ENCODE measurements at places on chromosomes 1 and 21.
A peak's percentile ranks its signal among the peaks of the same experiment; 100 is the strongest.

- no peak for DNase-seq
These were observed 101.8 kb upstream of the LPGAT1 start for GRCh38 chr1:211932231-211932932.

DNA sequence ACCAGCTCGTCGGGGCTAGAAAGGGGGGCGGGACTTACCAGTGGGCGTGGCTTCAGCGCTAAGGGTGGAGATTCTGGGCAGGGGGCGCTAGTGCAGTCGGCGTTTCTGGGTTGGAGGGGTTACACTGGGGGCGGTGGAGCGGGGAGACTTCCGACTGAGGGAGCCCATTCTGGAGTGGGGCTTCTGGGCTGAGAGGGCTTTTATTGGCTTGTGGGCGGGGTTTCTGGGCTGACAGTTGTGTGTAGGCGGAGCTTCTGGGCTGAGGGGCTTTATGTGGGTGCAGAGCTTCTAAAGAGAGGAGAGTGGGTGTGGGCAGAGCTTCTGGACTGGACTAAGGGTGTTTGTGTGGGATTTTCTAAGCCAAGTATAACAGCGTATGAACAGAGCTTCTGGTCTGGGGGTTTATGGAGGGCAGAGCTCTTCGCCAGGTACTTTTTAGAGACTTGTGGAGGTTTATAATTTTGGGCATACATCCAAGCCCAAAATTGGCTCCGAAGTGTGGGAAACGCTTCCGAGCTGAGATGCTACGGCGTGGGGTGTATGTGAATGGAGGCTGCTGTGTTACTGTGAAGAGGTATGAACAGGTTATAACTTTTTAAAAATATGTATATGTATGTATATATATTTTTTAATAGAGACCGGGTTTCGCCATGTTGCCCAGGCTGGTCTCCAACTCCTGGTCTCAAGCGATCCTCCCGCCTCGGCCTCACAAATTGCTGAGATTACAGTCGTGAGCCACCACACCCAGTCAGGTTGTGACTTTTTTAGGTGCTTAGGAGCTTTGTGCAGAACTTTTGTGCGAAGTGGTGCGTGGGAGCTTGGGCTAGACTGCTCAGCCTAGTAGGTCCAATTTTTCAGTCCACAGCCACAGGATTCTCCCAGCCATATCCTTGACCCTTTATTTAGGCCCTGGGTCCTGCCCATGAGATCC lies 825 bp downstream of the TMEM39B start:
- DNase-seq = no peak

GRCh38 chr1:192807211-192808162 lies 1.4 kb upstream of the RGS2 start:
- DNase-seq = no peak

DNA sequence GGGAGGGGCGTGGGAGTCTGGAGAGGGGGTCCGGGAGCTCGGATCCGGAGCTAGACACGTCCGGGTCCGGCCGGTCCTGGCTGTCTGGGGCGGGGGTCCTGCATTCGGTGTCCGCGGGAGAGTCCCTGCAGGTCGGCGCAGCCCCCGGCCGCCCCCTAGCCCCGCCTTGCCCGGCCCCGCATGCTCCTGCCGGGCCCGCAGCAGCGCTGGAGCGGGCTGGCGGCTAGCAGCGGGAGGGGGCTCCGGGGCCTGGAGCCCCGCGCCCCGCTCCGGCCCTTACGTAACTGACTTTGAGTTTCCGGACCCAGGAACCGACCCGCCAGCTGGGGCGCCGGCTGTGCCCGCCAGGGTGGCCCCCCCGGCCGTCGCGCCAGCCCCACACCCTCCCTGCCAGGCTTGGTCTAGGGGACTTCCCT lies 26.9 kb upstream of the EPB41 start:
- no peak for DNase-seq

DNA sequence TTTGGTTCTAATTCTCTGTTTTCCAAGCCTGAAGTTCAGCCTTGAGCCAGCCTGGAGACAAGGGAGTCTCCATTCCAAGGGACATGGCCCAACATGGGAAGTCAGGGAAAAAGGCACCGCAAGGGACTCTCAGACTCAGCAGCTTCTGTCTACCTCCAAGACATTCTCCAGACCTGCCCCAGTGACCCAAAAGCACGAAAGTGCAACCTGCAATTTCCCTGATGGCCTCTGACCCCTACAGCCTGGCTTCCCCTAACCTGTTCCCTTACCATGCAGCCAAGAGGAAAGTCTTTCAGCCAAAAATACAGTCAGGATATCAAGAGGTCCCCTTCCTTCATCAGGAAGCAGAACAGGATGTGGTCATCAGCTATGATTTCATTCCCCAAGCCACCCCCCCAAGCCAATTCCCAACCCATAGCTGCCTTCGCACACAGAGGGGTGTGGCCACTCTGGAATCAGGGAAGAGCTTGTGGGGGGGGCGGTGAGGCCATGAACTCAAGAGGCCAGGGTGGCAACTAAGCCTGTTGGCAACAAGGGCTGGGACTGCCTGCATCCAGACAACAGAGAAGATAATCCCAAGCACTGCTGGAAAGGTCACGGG lies 59.2 kb downstream of the TIAM1 start:
- no peak for DNase-seq

DNA sequence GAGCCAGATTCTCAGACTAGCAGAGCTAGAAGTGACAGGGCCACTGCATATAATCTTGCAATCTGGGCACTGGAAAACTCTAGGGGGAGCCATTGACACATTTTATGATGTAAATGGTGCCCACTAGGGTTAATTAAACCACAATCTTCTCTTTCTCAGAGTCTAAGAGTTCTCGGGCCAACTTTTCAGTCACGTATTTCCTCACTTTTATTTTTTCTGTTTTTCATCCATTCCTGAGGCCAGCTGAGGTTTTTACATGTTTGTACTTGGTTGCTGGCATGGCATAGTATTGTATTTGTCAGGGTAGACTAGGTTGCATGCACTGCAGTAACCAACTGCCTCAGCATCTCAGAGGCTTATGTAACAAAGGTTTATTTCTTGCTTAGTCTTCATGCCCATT lies 138.2 kb downstream of the ZNF326 start:
- peak; percentile 17 for DNase-seq

GRCh38 chr1:46394872-46395465 lies 852 bp downstream of the FAAH start:
- DNase-seq = peak; percentile 29

GRCh38 chr1:240320659-240321058 lies 229.0 kb downstream of the FMN2 start:
- no peak for DNase-seq

GRCh38 chr1:170214117-170215032 lies 68.6 kb downstream of the NTMT2 start:
- no peak for DNase-seq

DNA sequence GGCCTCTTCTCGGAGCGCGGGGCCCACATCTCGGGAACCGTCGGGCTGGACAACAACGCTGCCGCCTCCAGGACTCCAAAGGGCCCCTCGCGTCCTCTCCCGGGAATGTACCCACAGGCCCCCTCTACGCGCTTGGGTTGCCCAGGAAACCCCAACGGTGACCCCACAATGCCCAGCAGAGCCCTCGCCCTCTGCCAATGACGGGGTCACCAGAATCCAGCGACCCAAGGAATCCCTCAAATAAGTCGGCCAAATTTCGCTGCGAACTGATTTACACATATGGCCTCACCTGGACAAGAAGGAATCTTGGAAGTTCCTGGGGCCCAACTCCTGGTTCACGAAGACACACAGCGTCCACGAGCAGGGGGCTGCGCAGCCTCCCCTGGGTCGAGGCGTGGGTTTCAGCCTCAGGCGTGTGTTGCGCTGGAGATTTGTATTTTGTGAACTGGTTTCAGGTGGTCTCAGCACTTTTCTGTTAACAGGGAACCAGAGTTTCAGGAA lies 78.1 kb downstream of the DESI2 start:
- DNase-seq = no peak

DNA sequence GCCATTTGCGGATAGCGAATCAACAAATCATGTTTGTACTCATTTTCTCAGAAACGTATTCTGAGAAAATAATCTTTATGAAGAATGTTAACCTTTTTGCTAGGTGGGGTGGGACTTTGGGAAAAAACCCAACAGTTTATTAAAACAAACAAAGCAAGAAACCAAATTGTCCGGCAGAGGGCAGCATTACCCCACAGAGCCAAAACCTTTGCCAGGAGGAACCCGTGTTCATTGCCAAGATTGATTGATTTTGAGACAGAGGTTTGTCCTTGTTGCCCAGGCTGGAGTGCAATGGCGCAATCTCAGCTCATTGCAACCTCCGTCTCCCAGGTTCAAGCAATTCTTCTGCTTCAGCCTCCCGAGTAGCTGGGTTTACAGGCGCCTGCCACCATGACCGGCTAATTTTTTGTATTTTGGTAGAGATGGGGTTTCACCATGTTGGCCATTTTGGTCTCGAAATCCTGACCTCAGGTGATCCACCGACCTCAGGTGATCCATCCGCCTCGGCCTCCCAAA lies 70.8 kb upstream of the RHOU start:
- DNase-seq = peak; percentile 47

GRCh38 chr1:50493710-50494109 lies 70.5 kb upstream of the DMRTA2 start:
- no peak for DNase-seq

DNA sequence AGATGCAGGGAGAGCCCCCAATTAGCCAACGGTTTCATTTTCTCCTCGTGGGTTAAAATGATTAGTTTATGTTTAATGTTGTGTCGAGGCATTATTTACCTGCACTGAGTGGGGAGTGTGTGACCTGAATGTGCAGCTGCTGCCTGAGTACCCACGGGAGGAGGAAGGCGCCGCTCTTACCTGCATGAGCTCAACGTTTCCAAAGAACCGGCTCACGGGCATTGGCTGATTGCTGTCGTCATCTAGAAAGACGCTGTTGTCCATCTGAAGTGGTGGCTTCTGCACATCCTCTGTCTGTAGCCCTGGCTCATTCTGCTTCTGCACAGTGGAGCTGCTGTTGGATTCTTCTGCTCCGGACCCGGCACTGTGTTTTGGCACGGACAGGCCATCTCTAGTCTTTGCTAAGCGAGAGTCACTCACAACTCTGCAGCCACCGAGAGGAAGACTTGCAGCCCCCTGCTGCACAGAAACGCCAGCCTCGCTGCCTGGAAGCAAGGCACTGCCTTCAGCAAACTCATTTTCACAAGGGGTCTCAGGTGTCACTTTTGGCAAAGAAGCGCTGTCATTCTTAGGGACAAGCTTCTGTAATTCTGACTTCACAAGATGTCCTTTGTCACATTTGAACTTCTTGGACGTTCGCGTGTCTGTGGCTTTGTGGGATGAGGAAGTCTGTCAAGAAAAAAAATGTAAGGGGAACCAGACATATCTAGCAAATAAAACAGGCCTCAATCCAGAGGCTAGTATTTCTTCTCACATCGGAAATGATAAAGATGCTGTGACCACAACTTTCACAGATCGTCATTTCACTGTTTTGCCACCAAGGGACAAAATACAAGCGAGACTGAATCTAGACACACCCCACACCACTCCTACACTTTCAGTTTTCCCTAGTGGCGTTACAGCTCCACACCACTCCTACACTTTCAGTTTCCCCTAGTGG lies 9.4 kb downstream of the C1orf174 start:
- no peak for DNase-seq

GRCh38 chr1:86704972-86705664 lies 742 bp downstream of the SH3GLB1 start:
- DNase-seq = peak; percentile 97

GRCh38 chr21:43318841-43319781 lies 107.8 kb downstream of the SIK1 start:
- DNase-seq = no peak

- no peak for DNase-seq
These were observed 120.5 kb upstream of the NGF start for GRCh38 chr1:115458426-115459114.

GRCh38 chr1:208291923-208292711 lies 47.9 kb upstream of the PLXNA2 start:
- DNase-seq = no peak

DNA sequence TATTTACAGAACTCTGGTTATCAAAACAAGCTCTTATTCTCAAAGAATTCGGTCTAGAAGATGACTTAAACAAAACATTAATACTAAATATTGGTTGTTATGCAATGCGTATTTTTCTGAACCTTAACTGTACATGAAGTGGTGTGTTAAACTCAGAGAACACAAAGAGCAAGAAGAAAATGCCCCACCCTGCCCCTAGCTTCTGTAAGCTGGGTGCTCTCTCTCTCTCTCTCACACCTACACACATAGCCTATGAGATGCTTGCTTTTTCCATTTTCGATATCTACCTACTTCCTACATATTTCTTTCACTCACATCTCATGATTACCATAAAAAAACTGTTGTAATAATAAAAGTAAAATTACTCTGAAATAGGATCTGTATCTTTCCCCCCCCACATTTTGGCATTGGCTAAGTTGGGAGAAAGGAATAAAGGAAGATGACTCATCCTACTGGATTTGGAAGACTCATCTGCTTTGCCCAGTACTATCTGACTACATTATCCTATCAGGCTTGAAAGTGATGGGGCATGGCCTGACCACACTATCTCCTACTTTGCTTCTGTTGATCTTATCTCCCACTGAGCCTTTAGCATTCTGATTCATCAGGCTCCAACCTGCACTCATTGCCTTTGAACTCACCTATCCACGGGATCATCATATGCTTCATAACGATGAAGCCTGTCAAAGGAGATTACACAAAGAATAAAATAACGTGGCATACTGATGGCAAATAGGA lies 2.9 kb downstream of the CRYZ start:
- no peak for DNase-seq

DNA sequence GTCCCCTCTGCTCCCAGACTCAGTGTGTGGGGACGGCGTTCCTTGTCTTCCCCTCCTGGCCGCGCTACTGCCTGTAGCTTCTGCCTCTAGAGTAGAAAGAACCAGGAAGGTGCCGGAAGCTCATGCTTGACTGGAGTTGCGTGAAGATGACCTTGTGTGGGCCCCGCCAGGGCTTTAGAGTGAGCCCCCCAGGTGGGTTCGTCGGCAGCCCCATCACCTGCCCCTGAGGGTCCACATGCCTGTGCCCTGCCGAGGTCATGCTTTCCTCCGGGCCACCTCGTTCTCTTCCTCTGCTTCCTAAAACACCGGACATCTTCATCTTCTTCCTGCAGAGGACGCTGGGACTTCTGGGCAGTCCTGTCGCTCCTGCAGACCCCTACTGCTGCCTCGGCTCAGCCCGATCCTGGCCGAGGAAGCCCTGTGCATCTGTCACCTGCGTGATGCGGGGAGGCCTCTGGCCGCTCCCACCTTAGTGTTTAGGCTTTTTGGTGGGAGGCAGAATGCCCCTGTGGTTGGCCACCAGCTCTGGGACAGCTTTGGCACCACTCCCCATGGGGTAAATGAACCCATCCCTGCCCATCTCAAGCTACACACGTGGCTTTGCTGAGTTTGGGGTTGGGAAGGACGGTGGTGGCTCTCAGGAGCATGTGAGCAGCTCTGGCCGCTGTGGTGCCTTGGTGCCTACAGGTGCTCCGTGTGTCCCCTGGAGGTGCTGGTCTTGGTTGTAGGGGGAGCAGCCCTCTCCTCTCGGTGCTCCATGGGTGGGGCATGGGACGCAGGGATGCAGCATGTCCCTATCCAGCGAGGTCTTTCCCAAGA lies 12.3 kb downstream of the OBSCN start:
- no peak for DNase-seq

GRCh38 chr1:82785268-82785790 lies 984.6 kb downstream of the ADGRL2 start:
- DNase-seq = no peak

Data from right kidney (tissue), 9 donors.